ENCODE measurements at places on chromosomes 3 and 15.

DNA sequence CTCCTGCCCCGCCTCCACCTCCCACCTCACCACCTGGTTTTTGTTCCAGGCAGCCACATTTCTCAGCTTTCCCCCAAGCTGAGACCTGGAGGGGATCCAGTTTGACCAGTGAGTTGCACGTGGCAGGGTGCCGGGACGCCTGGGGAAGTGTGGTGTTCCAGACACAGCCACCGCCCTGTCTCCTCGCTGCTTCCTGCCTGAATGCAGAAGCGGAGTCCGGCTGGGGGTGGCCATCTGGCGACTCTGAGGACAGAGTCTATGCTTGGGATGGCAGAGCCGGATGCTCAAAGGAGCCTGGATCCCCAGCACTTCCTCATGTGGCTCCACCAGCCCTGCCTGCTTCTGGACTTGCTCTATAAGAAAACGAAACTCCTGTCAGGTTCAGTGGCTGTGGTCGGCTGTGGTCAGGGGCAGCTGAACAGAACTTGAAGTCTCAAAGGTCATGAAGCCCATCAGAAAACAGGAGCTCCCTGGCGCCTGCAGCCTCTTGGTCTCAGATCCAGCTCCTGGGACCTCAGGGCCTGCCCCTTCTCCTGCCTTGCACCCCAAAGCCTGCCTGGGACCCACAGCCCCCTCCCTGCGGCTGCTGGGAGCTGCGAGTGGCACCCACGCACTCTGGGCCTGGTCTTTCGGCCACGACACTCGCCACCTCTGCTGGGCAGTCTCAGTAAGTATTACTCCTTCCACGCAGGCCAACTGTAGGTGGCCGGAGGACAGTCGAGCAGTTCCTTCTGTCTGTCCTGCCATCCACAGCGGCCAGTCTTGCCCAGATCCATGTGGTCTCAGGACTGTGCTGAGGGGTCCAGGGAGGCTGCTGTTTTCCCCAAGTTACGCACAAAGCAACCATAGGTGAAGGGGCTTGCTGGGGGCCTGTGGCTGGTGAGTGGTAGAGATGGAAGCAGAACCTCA lies 112.8 kb upstream of the MEF2A start:
- DNase-seq = no peak

DNA sequence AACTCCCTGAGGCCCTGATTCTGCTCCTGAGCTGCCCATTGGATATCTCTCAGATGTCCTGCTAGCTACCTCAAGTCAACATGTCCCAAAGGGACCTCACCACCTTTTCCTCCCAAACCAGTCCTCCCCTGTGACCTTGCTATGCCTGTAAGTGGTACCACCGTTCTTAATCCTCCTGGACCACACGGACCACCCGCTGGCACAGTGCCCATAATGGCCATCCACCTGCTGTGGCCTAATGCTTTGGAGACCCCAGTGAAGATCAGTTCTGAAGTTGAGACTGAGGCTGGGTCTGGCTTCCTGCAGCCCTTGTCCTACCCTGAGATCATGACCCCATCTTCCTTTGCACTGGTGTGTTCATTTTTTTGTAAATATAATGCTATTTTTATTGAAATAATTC lies 15.0 kb upstream of the VPS8 start:
- DNase-seq = no peak

DNA sequence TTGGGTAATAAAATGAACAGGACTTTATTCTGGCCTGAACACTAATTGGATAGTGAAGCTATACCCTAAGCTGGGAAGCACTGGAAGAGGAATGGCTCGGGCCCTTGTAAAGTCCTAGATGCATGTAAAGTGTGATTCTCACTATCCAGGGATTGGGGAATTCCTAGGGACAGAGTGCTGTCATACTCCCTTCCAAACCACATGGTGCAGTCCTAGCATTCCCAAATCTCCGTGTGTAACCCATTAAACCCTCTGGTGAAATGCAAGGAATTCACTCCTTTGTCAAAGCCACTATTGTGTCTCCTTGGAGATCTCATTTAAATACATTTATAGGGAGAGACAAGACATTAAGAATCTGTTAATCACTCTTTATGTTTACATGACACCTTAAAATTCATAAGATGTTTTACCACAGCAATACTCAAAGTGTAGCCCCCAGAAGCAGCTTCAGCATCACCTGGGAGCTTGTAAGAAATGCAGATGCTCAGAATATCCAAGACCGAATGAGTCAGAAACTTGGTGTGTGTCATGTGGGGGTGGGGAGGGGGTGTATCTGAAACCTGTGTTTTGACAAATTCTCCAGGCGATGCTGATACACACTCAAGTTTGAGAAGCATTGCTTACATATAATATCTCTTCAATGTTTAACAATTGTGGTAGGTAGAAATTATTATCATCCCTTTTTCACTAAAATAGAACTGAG lies 121.8 kb upstream of the NPHP3 start:
- no peak for DNase-seq

- peak; percentile 18 for DNase-seq
These were observed at the start of gene GCHFR for GRCh38 chr15:40763801-40764628. Gene GCHFR (plus strand): TSS chr15:40764068. CDS start chr15:40764181, 113 bp downstream.

DNA sequence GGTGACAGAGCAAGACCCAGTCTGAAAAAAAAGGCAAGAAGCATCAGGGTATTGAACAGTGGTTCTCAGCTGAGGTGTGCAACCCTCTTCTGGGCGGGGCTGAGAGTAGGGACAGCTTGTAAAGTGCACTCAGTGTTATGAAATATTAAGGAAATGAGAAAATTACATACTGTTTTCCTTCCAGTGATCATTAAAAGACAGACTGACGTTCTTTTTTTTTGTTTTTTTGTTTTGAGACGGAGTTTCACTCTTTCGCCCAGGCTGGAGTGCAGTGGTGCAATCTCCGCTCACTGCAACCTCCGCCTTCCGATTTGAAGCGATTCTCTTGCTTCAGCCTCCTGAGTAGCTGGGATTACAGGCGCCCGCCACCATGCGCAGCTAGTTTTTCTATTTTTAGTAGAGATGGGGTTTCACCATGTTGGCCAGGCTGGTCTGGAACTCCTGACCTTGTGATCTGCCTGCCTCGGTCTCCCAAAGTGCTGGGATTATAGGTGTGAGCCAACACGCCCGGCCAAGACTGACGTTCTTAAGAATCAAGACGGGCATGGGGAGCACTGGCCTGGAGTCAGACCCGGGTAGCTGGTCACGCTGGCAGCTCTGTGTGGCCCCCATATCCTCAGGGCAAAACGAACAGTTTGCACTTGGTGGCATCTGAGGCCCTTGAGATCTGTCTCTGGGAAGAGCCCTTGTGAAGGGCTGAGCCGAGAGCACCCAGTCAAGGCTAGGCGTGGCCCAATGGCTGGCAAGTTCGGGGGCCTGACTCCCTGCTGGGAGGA lies 11.4 kb downstream of the MAN2A2 start:
- no peak for DNase-seq

Measured in brain microvascular endothelial cell (primary cell).